ENCODE measurements at places on chromosomes 2 and 18.

DNA sequence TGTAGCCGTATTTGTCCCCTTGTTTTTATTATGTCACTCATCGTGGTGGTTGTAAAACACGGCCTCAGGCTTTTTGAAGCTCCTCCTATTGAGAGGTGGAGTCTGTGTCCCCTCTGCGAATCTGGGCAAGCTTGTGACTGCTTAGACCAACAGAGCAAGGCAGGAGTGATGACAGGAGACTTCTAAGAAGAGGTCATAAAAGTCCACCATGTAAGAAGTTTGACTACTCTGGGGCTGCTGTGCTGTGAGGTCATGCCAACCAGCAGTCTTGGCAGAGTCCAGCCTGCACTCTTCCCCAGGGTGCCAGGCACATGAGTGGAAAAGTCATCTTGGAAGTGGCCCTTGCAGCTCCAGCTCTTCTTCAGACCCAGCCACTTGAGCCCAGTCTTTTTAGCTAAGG lies 83.8 kb upstream of the SPTBN1 start:
- DNase-seq: no peak

DNA sequence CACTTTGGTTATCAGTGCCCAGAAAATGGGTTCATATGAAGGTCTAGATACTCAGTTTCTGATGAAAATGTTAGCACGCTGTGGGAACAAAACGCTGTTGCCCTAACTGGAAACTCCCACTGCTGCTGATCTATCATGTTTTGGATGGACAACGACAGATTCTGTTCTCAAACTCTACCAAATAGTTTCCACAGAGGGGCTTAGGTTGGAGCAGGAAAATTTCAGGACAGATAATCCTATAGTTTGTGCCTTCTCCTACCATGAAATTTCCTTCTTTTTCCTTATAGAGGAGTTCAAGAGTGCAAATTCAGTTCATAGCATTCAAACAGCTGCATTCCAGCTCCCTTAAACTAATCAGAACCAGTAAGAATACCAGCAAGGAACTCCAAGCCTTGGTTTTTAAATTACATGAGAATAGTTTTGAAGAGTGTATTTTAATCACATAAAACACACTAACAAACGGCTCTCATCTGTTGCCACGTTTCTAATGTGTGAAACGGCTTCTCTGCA lies 58.7 kb upstream of the RALBP1 start:
- DNase-seq: no peak

- DNase-seq: no peak
Observed at GRCh38 chr2:125169022-125169763, 1144.1 kb downstream of the CNTNAP5 start.

GRCh38 chr2:148764815-148765214 lies 110.2 kb upstream of the KIF5C start:
- DNase-seq: no peak

- no peak for DNase-seq
Observed at GRCh38 chr2:70116936-70117552, 29.8 kb downstream of the PCBP1 start.

DNA sequence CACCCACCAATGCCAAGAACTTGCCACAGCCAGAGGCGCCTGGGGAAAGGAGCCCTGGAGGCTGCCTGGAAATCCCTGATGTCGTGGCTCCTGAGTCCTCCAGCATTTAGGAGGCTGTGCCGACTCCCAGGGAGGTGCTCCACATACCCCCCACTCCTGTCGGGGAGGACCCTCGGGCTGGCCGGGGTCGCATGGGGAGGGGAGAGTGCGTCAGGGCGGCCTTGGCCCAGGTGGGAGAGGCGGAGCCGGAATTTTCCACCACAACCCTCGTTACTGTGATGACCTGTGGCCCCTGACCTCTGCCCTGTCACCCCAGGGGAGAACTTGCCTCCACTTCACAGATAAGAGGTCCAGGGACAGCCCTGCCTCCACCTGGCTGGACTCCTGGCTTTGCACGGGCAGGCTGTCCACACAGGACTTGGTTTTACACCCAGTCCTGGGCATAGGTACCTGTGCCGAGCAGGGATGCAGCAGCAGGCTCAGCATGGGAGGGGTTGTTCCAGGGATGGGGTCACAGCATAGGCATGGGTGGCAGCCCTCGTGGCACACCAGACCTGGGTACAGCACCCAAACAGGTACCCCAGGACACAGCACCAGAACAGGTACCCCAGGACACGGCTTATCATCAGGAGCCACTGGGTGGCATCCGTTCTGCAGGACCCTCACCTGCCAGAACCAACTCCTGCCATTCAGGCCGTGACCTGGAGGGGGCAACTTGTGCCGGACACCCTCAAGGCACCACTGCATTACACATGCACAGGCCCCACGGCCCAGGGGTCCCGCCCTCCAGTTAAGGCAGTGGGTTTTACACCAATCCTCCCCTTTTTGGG lies 12.3 kb upstream of the AGXT start:
- no peak for DNase-seq

- DNase-seq: no peak
Observed at GRCh38 chr2:16746833-16747232, 81.2 kb upstream of the CYRIA start.

GRCh38 chr18:32443706-32444215 lies 26.9 kb downstream of the GAREM1 start:
- DNase-seq: no peak

- DNase-seq: no peak
Observed at GRCh38 chr2:154537843-154538450, 160.5 kb upstream of the KCNJ3 start.

GRCh38 chr2:58204195-58204959 lies 36.7 kb downstream of the FANCL start:
- no peak for DNase-seq

GRCh38 chr2:203451011-203451410 lies 84.1 kb downstream of the RAPH1 start:
- no peak for DNase-seq

- no peak for DNase-seq
Observed at GRCh38 chr2:21646345-21646744, 522.6 kb downstream of the TDRD15 start.

GRCh38 chr2:85414761-85415553 lies 3.6 kb upstream of the SH2D6 start:
- no peak for DNase-seq

- DNase-seq: no peak
Observed at GRCh38 chr18:70181015-70181414, 24.5 kb downstream of the RTTN start.

GRCh38 chr2:96832754-96833507 lies 10.9 kb downstream of the ANKRD23 start:
- DNase-seq: no peak

DNA sequence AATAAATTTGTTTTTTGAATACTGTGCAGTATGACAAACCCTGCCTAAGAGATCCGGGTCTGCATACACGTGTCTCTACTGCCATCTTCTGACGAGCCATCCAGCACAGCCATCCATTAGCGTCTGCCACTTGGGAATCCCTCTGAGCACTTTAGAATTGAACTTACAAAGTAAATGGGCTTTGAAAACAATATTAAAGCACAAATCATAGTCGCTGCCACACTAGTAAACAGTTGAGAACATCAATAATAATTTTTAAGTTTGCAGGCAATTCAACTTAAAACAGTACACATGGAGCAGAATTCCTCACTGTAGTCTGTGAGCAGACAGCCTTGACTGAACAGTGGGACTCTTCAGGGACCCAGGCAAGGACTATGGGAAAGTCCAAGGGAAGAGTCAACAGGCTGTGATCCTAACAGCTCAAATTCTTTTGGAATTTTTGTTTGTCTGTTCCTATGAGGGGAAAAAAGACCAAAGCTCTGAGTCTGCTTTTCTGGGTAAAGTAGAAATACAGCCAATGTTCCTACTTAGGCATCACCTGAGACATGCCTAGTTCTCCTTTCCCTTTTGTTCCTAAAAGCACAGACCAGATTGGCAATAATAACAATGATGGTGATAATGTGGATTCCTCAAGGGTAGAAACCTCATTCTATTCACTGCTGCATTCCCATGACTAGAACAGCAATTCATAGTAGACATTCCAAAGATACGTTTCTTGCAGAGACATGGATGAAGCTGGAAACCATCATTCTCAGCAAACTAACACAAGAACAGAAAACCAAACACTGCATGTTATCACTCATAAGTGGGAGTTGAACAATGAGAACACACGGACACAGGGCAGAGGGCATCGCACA lies 92.9 kb downstream of the MREG start:
- peak; percentile 70 for DNase-seq

- no peak for DNase-seq
Observed at GRCh38 chr2:234493796-234494195, 3.1 kb downstream of the ARL4C start.

- no peak for DNase-seq
Observed at GRCh38 chr2:124450481-124450880, 425.4 kb downstream of the CNTNAP5 start.

GRCh38 chr18:70374154-70374553 lies 85.3 kb downstream of the SOCS6 start:
- DNase-seq: no peak

DNA sequence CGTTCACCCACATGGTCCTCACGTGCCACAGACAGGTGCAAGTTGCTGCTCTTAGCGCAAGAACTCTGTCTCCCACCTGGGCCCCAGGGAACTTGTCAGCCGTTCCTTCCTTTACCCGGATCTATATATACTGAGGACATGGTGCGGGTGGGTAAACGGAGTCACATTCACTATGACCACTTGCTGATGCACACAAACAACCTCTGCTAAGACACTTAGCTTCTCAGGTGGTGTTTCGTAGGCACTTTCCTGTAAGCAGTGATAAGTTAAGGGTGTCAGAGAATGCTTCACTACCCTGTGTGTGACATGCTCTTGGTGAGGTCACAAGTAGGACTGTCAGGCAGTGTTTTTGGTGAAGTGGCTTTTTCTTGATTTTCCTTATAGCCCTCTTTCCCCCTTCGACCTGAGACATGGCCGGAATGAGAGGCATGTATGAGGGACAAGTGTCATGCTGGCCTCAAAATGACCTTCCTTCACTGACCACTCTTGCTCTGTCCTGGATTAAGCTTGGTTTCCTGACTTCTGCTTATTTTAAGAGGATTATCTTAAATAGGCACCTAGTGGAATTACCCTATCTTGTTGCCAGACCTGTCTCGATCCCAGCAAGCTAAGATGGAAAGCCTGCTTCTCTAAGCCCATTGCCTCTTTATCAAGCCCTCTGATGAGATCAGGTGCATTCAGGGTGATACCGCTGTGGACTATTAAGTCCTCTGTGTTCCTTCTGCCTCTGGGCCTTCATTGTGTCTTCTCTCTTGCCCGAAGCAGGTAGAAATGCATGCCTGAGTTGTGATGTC lies 97.1 kb upstream of the CELF4 start:
- no peak for DNase-seq

- DNase-seq: no peak
Observed at GRCh38 chr2:133109772-133110171, 439.8 kb upstream of the LYPD1 start.

GRCh38 chr18:77111449-77111848 lies 21.1 kb downstream of the MBP start:
- no peak for DNase-seq

GRCh38 chr2:134458950-134459349 lies 205.1 kb downstream of the MGAT5 start:
- no peak for DNase-seq

DNA sequence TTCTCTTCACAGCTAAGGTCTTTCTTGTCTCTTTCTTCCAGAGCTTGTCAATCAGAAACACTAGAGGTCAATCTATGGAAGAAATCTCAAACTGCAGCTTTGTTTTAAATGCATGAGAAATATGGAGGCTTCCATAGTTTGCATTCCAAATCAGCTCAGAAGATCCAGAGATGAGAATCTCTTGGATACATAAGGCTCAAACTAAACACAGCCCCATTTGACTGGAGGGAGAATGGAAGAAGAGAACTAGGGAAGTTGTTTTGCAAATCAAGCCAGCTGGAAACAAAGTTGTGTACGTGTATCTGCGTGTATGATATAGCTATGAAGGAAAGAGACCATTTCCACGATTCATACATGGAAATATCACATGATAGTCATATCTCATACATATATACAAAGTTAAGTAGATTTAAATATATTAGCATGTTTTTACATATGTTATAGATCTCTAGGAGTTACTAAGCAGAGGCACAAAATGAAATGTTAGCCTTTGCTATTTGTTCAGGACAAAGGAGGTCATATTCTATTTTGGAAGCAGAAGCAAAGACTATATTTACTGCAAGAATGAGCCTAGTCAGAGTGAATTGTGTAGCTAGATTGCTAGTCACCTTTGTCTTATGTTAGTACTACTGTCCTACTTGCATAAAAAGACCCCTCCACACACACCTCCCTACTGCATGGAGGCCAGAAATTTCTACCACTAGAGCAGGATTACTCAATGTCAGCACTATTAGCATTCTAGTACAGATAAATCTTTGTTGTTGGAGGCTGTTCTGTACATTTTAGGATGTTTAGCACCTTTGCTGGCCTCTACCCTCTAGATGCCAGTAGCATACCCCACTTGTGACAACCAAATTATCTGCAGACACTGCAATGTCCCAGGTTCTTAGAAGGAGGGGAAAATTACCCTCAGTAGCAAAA lies 303.5 kb upstream of the CHAC2 start:
- DNase-seq: no peak

DNA sequence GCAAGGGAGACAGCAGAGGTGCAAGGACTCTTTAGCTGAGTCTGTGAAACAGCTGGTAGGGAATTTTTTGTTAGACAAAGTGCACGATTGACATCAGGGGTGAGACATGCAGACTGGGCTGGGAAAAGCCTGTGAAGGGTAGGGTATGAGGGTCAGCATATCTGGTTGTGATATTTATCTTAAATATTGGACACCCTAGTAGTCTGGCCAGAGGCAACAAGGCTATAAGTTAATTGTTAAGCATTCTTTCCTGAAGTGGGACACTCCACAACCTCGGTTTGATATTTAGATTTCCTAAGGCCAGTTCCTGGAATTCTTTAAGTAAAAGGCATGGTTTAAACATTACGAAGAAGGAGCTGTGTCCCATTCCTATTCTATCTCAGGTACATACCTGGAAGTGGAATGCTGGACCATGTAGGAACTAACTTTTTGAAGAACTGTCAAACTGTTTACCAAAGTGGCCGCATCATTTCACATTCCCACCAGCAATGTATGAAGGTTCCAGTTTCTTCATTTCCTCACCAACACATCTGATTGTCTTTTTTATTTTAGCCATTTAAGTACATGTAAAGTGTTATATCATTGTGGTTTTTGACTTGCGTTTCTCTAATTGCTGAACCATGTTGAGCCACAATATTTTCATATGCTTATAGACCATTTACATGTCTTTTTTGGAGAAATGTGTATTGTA lies 22.5 kb downstream of the EHBP1 start:
- no peak for DNase-seq

- no peak for DNase-seq
Observed at GRCh38 chr18:31439807-31440325, 7.7 kb upstream of the DSG3 start.

- DNase-seq: no peak
Observed at GRCh38 chr2:99485824-99486223, 4.0 kb downstream of the REV1 start.

All from activated CD4-positive, alpha-beta T cell treated with anti-CD3 and anti-CD28 coated beads, Interleukin-2, Interleukin-4, amounts not matched to agents 100 ng/mL and 50 ng/mL, durations not matched to agents 16 hours and 8 hours (primary cell).